NCI-H187 treated with DMSO at 0.1 percent for 48 hours (cell line): ENCODE measurements at places on chromosomes 7 and 10.

DNA sequence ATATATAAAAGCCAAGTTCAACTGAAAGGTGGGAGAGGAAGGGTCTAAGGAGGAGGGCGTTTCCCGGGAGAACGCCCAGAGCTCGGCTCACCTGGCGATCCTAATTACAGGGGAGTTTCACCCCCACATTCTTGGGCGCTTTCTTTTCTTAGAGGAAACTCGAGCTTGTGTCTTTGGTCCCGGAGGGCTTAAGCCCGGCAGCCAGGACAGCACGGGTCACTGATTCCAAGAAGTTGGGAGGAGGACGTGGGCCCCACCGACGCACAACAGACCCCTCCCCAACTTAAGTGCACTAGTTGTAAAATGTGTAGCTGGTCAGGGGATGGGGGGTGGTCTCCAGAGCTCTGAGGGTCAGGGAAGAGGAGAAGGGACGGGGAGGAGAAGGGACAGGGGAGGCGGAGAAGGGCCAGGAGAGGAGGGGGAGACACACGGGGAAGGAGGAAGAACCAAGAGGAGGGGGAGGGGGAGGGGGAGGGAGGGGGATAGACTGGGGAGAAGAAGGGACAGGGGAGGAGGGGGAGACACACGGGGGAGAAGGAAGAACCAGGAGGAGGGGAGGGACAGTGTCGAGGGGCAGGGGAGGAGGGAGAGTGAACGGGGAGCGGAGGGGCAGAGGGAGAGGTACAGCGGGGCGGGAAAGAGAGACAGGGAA lies 874 bp downstream of the BAIAP2L1 start:
- no peak for DNase-seq

- no peak for DNase-seq
Measured at GRCh38 chr10:124106241-124106879, 13.0 kb upstream of the CHST15 start.

- no peak for DNase-seq
Measured at GRCh38 chr10:22159180-22159579, 58.6 kb downstream of the EBLN1 start.

DNA sequence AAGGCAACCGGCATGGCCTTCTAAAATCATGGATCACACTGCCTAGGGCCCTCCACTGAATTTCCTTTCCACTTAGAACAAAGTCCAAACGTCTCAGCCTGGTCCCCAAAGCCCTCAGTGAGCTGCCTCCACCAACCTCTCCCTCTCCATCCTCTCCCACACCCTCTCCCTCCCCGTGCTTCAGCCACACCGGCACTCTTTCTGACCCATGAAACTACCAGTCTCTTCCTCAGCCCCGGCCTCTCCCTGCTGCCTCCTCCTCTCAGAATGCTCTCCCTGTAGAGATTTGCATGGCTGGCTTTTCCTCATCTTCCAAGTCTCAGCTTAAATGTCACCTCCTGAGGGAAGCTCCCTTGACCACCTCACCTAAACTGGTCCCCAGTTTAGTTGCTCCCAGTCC lies 219.0 kb upstream of the ZMIZ1 start:
- no peak for DNase-seq

DNA sequence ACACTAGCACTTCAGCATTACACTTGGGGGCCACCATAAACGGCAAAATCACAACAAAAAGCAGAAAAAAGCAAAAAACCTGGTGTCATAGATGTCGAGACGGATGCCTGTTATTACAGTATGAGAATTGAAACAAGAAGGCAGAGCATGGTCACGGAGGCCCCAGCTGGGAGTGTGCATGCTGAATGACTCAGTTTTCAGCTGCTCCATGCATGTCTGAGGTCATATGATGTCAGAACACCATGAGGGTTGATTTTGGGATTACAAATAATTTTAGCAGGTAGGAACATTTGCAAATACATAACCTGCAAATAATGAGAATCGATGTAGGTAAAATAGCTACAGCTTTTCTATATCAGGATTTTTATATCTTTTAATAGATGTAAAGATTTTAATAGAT lies 19.1 kb downstream of the ZMYND11 start:
- no peak for DNase-seq

GRCh38 chr7:138308136-138308535 lies 151.9 kb upstream of the TRIM24 start:
- DNase-seq = no peak

DNA sequence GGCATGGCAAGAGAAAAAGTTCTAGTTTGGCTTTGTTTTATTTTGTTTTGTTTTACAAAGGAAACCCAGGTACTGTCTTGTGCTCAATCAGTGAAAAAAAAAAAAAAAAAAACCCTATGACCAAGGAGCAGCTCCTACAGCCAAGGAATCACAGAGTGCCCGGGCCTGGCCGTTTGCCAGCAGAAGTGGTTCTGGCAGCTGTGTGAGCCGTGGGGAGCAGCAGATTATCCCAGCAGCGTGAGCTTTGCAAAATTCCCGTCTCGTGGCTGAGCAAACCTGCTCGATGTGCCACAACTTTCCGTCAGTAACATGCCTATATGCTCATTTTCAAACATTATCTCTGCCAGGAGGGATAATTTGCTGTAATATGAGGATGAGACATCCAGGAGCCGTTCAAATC lies 293.7 kb downstream of the POU6F2 start:
- DNase-seq = no peak

- no peak for DNase-seq
Measured at GRCh38 chr10:75770626-75771081, 339.2 kb downstream of the LRMDA start.

DNA sequence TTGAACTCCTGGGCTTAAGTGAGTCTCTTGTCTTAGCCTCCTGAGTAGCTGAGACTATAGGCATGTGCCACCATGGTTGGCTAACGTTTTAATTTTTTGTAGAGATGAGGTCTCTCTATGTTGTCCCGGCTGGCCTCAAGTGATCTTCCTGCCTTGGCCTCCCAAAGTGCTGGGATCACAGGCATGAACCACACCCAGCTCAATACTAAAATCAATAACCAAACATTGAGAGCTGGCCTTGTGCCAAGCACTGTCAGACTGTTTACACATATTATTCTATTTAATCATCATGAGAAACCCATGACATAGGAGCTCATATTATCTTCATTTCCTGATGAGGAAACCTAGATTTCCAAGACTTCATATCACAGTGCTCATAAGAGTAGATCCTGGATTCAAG lies 251.2 kb downstream of the BAMBI start:
- no peak for DNase-seq

GRCh38 chr10:122316224-122316884 lies 45.3 kb downstream of the BTBD16 start:
- no peak for DNase-seq

- no peak for DNase-seq
Measured at GRCh38 chr7:101015626-101016025, 4.3 kb upstream of the MUC17 start.

- no peak for DNase-seq
Measured at GRCh38 chr10:16646181-16647059, 124.7 kb upstream of the C1QL3 start.

DNA sequence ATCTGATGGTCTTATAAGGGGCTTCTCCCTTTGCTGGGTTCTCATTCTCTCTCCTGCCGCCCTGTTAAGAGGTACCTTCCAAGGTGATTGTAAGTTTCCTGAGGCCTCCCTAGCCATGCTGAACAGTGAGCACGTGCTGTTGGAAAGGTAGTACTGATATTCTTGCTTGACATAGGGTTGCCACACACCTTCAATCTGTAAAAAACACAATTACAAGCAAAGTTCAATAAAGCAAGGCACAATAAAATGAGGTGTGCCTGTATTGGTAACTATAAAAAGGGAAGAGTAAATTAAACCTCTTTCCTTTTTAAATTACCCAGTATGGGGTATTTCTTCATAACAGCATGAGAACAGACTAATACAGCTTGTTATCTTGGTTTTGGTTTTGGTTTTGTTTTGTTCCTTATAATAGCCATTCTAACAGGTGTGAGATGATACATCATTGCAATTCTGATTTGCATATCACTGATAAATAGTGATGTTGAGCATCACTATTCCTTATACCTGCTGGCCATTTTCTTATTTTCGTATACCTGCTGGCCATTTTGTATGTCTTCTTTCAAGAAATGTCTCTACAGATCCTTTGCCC lies 164.9 kb upstream of the TRIM24 start:
- no peak for DNase-seq

DNA sequence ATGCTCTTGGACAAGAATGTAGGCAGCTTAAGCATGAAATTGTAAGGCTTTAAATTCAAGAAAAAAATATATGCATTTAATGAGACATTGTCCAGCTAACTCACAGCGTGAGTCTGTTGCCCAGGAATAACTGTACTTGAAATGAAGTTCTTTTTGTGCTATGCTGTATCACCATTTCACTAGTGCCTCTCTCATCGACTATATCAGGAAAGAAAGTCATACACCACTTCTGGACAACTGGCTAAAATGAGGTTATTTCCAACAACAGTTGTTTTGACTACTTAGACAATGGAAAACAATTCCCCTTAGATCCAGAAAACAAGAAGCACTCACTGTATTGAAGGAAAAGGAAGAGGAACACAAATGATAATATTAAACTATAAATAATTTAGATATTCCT lies 251.8 kb downstream of the CRPPA start:
- no peak for DNase-seq
